ENCODE measurements at places on chromosomes 6 and 20.

DNA sequence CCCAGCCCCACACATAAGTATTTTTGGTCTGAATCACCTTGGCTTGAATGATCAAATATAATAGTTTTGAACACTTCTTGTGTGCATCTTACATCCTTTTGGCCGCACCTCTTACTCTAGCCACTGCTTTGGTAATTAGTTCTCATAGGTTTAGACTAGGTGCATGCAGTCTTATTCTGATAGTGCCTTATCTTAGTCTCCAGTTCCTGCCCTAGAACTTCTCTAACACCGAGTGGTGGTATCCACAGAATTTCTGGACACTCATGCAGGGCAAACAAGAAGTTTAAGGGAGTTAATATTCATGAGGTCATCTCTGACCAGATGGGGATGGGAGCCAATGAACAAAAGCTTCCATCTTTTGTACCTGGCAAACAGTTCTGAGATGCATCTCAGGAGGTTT lies 77.5 kb upstream of the AKIRIN2 start:
- no peak for DNase-seq

DNA sequence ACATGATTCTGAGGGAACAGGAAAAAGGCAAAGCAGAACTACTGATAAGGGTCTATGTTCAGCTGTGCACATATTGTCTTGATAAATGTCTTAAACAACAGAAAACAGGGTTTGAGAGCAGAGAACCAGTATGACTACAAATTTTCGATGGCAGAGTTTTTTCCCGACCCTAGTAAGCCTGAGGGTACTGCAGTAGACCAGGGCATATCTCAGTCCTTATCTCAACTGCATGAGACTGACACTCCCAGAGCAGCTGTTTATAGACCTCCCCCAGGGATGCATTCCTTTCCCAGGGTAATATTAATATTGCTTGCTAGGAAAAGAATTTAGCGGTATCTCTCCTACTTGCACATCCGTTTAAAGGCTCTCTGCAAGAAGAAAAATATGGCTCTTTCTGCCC lies 1176.8 kb upstream of the ADGRB3 start:
- DNase-seq = no peak

- no peak for DNase-seq
Observed at GRCh38 chr20:52539891-52540290, 348.3 kb upstream of the ZFP64 start.

DNA sequence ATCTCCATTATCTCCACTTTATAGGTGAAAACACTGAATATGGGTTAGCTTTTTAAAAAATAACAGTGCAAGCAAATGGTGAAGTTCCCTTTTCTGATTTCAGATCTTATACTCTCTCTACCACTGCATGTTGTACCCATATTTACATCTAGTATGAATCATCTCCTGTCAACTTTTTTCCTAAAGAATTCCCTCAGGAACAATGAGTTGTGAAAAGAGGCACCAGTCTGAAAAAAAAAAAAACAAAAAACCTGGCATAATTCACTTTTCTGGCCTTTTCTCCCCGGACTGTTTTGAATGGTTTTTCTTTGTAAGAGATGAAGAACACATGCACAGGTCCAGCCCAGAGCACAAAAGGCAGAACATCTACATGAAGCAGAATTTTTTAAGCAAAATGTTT lies 596.0 kb downstream of the COL12A1 start:
- no peak for DNase-seq

- DNase-seq = no peak
Observed at GRCh38 chr20:62344782-62345181, 22.3 kb downstream of the LAMA5 start.

GRCh38 chr20:2740702-2741101 lies 48.1 kb downstream of the EBF4 start:
- DNase-seq = no peak

DNA sequence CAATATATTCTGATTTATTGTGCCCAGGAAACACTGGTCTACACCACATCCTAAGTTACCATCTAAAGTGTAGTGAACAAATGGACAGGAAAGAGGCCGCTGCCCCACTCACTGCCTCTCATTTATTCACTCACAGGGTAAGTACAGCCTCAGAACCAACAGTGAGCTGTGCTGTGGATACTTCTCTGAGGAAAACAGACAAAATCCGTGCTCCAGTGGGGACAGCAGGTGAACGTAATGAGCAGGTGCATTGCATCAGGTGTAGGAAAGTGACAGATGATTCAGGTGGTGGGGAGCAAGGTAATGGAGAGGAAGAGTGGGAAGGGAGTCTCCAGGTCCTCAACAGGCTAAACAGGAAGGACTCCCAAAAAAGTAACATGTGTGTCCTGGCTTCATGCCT lies 8.4 kb upstream of the ULBP2 start:
- DNase-seq = no peak

GRCh38 chr6:140494321-140495108 lies 1120.1 kb upstream of the CITED2 start:
- DNase-seq = no peak

GRCh38 chr6:163260911-163261310 lies 153.6 kb upstream of the QKI start:
- no peak for DNase-seq

- no peak for DNase-seq
Observed at GRCh38 chr20:47661714-47662113, 123.6 kb downstream of the SULF2 start.

GRCh38 chr6:46380152-46380807 lies 111.0 kb downstream of the RCAN2 start:
- no peak for DNase-seq

DNA sequence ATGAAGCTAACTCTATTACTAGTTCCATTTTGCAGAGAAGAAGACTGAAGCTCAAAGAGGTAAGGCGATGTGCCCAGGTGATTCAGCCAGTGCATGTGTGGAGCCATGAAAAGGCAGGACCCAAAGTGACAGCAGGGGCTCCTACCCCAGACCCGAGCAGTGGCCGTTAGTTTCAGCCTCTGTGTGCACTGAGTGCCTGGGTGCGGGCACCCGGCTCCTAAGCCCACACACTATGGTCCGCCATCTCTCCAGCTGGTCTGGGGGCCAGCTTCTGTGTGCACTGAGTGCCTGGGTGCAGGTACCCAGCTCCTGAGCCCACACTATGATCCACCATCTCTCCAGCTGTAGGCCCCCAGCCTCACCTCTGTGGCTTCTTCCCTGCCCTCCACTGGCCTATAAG lies 123.5 kb upstream of the CST7 start:
- no peak for DNase-seq

DNA sequence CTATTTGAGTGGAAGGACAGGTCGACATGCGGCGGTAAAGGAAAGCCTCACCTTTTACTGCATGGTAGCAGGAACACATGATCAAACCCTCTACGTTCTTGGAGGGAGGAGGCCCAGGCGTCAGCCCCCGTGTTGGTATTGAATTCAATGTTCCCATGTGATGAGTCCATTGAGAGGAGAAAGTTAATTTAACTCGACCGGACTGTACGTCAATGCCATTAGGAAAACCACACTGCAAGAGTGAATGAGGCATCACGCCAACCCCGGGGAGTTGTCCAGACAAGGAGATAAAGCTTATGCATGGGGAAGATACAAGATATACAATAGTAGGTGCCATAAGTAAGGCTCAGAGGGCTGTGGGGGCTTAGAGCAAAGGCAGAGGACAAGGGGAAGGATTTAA lies 213.9 kb upstream of the ECI2 start:
- no peak for DNase-seq

DNA sequence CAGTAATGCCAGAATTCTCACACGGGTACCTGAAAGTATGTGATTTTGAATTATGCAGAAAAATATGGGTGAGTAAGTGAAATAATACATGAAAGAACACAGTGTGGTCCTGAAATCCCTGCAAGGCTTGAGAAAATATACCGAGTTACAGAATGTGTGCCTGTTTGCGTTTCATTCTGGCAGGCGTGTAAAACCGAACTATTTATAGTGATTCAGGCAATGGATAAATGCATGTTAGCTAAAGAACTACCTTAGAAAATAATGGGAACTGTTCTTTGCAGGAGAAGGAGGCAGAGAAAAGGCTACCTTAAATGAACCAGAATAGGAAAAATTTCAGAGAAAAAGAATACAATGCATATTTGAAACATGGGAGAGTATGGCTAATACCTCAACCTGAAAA lies 145.8 kb upstream of the KCNQ5 start:
- no peak for DNase-seq

DNA sequence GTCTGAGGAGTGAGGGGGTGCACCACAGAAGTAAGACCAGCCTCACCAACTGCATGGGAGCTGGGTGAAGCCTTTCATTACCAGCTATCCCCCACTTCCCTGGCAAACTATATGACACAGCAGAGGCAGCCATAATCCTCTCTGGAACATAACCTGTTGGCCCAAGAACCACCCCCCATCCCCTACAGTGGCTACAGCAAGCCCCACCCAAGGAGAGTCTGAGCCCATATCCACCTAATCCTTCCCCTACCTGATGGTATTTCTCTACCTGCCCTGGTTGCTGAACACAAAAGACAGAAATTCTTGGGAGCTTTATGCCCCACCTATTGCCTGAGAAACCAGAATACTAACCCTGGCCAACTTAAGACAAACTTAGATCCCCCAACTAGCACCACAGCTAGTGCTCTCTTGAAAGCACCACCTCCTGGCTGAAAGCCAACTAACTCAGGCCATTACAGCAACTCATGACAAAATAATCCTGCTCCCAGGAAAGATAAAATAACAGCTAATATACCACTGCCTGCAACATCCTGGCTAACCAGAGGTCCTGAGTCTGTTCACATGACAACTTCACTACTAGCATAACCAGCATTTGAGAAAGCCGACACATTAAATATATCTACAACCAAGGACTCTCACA lies 11.2 kb downstream of the RNGTT start:
- DNase-seq = no peak

GRCh38 chr6:135141728-135142127 lies 39.4 kb upstream of the MYB start:
- DNase-seq = no peak

DNA sequence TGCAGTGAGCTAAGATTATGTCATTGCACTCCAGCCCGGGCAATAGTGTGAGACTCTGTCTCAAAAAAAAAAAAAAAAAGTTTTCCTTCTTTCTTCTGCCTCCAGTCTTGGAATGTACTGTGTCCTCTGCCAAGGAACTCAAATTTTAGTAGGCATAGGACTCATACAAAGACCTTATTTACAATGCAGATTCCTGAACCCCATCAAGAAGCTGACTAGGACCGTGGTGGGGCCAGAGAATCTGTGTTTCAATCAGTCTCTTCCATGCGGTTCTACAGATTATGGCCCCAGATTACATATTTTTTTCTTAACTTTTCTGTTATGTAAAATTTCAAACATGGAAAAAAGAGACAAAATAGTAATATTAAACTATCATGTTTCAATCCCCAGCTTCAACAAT lies 29.8 kb upstream of the PIM1 start:
- no peak for DNase-seq

DNA sequence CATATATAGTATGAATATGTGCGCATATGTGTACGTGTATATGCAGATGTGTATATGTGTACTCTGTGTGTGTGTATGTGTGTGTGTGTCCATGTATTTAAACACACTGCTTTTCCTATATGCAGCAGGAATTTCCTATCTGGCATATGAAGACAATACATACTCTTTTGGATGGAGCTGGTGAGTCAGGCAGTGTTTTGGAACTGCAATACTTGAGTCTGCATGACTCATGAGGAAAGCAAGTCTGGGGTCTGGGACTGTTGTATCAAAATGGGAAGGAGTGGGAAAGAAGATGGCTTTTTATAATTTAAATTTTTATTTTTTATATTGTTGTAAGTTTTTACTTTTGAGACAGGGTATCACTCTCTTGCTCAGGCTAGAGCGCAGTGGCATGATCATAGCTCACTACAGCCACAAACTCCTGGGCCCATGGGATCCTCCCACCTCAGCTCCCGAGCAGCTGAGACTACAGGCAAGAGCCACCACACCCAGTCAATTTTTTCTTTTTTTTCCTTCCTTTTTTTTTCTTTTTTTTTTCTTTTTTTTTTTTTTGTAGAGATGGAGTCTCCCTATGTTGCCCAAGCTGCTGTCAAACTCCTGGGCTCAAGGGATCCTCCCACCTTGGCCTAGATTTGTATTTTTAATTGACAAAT lies 72.2 kb downstream of the ATXN1 start:
- DNase-seq = no peak

DNA sequence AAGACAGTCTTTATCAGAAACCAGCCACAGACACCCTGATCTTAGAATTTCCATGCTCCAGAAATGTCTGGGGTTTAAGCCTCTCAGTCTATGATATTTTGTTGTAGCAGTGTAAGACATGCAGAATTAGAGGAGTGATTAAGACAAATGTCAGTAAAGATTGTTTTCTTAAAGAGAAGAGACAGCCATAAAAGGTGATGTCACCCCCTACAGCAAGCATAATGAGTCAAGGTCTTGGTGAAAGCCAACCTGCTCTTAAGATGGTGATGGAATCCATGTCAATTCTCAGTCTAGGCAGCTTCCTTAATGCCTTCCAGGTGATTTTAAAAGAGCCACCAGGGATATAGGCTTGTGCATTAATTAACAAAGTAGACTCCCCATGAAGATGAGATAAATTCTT lies 849.9 kb upstream of the EPHA7 start:
- DNase-seq = no peak

- no peak for DNase-seq
Observed at GRCh38 chr6:39593646-39594045, 131.6 kb downstream of the KIF6 start.

DNA sequence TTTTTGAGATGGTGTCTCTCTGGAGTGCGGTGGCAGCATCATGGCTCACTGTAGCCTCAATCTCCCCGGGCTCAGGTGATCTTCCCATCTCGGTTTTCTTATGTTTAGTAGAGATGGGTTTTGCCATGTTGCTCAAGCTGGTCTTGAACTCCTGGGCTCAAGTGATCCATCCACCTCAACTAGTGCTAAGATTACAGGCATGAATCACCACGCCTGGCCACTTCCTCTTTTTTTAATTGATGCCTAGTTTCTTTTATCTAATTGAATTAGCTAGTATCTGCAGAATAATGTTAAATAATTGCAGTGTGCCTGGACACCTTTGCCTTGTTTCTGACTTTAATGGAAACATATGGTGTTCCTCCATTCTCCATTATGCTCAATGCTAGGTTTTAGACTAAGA lies 38.4 kb upstream of the SLC22A16 start:
- DNase-seq = no peak

DNA sequence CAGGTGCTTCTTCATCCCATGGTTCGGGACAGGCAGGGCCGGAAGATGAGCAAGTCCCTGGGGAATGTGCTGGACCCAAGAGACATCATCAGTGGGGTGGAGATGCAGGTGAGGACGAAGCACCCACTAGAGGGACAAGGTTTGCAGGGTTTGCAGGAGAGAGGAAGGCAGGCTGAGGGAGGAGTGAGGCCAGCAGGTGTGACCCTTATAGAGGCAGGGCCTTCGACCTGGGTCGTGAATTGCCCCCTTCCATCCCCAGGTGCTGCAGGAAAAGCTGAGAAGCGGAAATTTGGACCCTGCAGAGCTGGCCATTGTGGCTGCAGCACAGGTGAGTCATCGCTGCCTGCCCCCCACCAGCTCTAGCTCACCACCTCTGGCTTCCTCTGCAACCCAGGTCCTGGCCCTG lies 8.4 kb downstream of the VARS2 start:
- DNase-seq = no peak

- no peak for DNase-seq
Observed at GRCh38 chr6:108476376-108476775, 84.3 kb upstream of the FOXO3 start.

GRCh38 chr6:14142063-14142450 lies 24.5 kb downstream of the CD83 start:
- DNase-seq = no peak
